Mesenteric fat pad (tissue), 1 donor: ENCODE measurements at places on chromosomes 16 and 17. TPM values are rescaled to one million over a fixed set of nuclear protein-coding genes. Genes with fewer than 3 reads are reported as not detected.

GRCh38 chr17:36808180-36808661 lies 129.1 kb upstream of the LHX1 start:
- DNase-seq, result no peak

DNA sequence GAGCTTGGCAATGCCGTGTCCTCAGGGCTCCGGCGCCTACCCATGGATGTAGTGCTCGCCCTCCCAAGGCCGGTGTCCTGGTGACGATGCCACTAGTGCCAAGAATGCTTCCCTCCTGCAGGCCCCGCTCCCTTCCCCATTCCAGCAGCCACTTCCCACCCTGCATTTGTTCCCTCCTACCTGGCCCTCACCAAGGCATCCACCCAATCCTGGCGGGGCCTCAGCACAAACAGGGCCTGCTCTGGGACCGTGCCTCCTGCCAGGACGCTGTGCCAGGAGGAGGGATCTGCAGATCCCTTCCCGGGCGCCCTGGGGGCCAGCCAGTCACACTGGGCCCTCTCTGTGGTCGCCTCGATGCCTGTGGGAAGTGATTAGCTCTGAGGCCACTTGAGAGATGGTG lies 25.1 kb downstream of the ABR start:
- no peak for DNase-seq

Gene MRPS7
- total RNA-seq, result 45.7 TPM

DNA sequence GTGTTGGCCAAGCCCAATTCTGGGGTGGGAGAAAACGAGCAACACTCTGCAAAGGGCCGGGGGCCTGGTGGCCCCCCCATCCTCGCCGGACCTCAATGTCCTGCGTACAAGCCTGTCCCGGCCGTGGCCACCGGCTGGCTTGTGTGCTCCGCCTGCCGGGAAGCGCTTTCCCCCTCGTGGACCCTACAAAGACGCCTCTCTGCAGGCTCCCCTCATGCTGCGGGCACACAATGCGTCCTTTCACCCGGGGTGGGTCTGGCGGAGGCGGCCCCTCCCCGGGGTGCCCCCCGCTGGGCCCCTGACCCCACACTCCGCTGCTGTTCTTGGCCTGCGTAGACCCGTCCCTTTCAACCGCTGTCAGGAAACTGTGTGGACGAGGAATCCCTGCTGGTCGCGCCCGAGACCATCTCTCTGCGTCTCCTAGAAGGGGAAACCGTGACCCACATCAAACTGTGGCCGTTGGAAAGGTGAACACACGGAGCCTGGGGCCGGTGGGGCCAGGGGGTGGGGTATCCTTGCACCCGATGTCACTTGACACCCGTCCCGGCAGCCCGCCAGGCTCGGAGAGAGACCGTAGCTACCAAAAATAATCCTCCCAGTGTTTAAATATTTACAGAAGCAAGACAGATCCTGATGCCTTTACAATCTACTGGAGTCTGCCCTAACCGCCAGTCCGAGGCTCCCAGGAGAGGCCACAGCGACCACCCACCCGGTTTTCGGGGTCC lies 43.6 kb downstream of the TBC1D16 start:
- no peak for DNase-seq

DNA sequence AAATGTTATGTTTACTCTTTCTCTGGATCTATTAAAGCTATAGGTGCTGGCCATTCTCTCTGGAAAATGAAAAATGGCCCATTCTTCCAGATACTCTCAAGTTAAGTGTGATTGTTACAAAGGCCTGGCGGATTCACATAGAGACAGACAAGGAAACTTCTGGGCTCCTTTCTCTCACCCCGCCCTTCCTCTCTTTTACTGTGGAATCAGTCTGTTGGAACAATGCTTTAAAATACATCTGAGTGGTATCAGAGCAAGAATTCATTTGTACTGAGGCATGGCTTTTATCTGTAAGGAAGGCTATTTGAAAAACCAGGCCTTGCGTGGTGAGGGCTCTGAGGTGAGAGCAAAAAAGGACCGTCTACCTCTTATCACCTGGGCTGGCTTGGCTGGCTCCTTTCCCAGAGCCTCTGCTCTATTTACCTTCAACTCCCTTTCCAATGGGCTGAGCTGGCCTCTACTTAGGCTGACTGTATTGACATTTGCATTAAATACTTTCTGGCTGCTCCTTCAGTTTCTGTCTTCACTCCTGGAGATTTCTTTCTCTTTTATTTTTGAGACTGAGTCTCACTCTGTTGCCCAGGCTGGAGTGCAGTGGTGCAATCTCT lies 274.0 kb downstream of the PHKB start:
- DNase-seq, result no peak
